Renal pelvis (tissue), 12 donors: ENCODE measurements at places on chromosomes 5 and 9. TPM values are rescaled to one million over a fixed set of nuclear protein-coding genes. Genes with fewer than 3 reads are reported as not detected.

Gene MARCHF3
- 8.8 TPM for polyA plus RNA-seq

Gene PCDHGB2
- 3.6 TPM for polyA plus RNA-seq

DNA sequence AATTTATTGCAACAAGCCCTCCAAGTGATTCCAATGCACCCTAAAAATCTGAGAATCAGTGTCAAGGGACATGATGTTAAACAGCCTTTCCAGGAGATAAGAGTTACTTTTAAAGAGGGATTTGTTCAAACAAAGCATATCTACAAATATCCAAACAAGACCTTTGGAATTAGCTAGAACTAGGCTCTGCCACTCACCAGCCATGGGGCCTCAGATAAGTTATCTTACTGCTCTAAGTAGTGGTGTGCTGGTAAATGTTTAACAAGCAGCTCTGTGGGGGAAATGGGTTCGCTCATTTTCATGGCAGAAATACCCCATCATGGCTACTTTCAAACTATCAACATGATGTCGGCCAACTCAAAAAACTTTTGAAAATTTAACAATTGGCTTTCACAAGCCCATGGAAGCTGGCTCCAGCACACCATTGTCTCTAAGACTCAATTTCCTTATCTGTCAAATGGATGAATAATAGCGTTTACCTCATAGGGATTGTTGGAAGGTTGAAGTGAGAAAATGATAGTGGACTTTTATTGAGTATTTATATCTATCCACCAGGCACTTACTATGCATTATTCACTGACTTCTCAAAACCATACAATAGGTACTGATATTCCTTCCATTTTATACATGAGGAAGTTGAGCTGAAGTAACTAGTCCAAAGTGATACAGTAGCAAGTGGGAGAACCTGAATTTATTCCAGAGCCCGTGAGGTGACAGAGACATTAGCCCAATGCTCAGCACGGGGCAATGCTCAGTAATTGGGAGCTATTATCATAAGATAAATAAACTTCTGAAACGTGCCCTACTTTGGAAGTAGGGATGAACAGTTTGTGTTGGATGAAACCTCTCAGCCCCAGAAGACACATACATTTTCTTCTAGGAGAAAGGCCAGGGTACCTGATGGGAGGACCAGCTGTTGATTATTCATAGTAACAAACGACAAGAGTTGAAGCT lies 43.2 kb downstream of the SH3RF2 start:
- DNase-seq: no peak

DNA sequence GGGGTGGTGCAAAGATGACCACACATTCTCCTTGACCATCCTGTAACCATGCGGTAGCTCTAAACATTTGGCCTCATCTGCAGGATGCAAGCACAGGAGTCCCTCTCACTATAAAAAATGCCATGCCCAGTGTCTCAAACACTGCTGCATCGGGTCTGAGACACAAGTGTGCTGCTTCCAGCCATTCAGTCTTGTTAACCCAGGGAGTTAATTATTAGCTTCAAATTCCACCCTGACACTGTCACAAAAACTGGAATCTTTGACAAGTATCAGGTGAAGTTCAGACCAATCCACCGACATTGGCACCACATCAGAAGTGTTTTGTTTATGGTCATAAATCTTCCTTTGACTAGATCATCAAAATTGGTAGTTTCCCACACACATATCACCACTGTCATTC lies 119.1 kb upstream of the RASEF start:
- DNase-seq: peak; percentile 30

DNA sequence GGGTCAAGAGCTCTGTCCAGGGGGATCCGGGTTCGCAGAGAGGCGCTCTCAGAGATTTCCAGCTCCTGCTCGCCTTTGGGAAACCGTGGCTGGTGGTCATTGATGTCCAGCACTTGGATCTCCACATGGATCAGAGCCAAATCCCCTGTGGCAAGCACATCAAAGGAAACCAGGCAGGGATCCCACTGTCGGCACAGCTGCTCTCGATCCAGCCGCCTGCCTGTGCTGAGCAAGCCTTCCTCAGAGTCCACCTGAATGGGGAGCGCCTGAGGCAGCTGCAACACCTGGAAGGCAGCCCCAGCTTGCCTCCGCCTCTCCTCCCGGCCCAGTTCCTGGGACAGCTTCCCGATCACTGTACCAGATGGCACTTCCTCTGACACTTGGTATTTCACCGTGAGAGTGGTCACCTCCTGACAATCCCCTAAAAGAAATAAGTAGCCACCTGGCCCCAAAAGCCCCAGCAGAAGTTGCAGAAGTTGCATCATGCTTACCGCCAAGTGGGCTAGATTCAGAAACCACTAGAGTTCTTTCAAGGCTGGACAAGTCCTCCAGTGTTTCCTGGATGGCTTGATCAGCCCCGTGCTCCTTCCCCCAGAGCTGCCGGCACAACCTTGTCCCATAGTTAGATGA lies 520 bp downstream of the PCDH12 start:
- no peak for DNase-seq

DNA sequence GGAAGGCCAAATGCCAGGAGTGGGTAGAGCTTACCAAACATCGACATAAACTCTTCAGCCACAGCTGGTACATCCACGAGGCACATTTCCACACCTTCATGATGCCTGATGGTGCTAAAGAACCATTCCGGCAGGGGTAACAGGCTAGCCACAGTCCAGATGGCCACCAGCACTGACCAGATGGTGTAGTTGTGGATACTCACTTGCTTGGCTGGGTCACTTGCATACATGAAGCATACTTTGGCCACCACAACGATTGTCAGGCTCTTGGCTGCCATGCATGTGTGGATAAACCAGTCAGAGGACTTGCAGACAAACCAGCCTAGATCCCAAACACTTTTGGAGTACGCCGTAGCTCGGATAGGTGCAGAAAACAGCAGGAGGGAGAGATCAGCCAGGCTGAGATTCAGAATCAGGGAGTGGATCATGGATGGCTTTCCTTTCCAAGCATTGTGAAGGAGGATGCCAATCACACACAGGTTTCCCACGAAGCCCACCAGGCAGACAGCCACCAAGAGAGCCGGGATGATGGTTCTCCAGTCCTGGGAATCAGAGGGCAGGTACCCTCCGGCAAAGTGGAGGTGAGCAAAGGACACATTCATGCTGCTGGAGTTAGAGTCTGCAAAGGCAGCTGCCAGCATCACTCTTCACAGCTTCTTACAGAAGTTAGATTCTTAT lies 378 bp downstream of the GPR151 start:
- DNase-seq: no peak

- no peak for DNase-seq
Measured at GRCh38 chr5:109743770-109744212, 54.1 kb downstream of the MAN2A1 start.

DNA sequence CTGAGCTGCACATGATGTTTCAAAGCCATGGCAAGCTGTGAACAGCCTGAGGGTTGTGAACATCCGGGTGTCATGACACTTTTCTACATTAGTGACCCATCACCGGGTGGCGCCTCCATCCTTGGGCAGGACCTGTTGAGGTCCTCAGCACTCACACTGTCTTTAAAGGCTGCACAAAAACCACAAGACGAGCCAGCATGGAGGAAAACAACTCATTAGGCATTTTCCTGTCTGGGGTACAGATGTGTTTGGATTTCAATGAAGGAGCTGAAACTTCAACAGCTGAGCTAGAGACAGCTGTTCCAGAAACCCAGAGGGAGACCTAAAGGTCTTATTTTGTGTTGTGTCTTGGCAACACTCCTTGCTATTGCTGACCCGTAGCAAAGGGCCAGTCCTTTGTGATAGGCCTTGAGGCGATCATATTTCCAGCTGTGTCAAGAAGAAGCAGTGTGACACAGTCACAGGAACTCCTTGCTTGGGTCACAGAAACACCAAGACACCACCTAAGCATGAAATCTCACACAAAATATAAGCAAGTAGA lies 151.8 kb upstream of the VLDLR start:
- peak; percentile 86 for DNase-seq

DNA sequence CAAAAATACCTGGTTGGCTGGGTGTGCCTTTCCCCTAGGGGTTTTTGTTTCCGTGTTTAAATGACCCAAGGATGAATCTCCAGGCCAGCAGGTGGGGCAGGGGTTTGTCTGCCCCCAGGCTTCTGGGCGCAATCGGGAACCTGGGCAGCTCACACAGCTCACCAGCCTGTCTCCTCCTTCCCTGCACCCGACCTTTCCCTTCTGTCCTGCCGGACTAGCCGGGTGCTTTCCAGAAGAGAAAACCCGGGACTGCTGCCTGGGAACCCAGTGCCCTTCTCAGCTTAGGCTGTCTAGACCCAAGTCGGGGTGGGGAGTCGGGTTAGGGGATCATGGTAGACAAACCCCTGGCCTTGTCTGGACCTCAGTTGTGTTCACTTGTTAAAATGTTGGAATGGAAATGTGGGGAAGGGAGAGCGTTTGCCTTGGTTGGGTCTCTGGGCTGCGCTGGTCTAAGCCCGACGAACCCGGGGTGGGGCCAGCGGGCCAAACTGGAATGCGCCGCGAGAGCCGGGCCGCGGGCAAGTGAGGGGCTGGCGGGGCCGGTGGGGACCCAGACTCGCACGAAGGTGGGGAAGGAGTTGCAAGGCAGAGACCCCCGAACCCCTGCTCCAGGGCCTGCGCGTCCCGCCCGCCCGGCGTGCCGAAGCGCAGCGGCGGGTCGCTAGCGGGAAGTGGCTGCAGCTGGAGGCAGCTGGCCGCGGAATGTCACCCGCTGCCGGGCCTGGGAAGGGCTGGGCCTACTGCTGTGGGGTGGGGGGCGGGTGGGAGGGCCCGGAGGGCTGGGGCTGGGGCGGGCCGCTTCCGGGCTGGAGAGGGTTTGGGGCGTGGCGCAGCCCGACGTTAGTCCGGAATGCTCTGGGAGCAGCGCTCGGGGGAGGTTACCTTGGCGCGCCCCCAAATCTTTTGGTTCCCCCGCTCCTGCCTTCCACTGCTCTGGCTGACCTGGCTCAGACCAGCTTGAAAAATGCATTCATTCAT lies 84.6 kb downstream of the DAB2IP start:
- peak; percentile 80 for DNase-seq

- DNase-seq: no peak
Measured at GRCh38 chr5:167819406-167819805, 472.0 kb upstream of the WWC1 start.
